AG09309 (cell line): ENCODE measurements at places on chromosomes 4 and X.
A peak's percentile ranks its signal among the peaks of the same experiment; 100 is the strongest.

GRCh38 chrX:86148024-86148511, at the start of gene DACH2:
TSS of gene DACH2 (plus strand) at chrX:86148451.
- no peak for DNase-seq

- no peak for DNase-seq
Measured at GRCh38 chrX:23898412-23898959, 9.3 kb downstream of the APOO start.

- no peak for DNase-seq
Measured at GRCh38 chr4:144494280-144494679, 151.7 kb upstream of the HHIP start.

GRCh38 chr4:74278490-74278889, 29.8 kb upstream of the EPGN start:
- no peak for DNase-seq

DNA sequence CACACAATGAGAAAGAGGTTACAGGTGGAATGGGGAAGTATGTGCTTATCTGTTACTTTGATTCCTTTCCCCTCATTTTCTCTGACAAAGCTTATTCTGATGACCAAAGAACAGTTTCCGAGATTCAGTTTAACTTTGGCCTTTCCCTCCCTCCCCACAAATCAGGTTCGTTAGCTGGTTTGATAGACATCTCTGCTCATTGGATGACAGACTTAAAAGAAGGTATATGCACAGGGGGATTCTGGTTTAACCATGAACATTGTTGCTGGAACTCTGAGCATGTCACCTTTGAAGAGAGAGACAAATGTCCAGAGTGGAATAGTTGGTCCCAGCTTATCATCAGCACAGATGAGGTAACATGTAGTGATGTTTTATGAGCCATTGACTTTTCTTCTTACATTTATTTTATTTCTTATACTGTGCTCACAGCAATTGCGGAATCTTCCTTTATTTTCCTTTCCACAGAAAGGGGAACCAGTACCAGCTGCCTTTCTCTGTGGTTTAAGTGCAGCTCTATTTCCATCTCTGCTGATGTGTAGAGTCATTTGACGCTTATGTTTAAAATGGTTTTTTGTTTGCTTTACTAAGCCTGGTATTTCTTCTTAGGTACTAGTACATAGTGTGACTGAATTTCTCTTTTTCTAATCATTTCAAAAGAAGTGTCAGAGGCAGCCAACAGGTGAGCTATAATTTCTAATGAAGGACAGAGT, 125.0 kb downstream of the AKAP4 start:
- no peak for DNase-seq

DNA sequence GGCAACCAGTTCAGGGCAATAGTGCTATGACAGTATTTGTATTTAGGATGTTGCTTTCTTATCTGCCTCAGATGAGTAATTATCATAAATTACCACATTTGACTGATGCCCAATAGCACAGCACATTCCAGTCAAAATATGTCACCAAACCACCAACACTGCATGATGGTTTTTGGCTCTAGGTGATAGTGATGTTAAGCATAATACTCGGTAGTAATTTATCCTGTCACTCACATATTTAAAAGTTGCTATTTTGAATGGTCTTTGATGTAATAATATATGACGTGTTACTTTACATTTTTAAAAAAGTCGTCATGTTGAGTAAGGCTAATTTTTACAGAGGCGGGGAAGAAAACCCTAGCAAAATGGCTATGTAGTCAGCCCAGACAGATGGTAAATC, 42.5 kb downstream of the UNC5C start:
- no peak for DNase-seq

DNA sequence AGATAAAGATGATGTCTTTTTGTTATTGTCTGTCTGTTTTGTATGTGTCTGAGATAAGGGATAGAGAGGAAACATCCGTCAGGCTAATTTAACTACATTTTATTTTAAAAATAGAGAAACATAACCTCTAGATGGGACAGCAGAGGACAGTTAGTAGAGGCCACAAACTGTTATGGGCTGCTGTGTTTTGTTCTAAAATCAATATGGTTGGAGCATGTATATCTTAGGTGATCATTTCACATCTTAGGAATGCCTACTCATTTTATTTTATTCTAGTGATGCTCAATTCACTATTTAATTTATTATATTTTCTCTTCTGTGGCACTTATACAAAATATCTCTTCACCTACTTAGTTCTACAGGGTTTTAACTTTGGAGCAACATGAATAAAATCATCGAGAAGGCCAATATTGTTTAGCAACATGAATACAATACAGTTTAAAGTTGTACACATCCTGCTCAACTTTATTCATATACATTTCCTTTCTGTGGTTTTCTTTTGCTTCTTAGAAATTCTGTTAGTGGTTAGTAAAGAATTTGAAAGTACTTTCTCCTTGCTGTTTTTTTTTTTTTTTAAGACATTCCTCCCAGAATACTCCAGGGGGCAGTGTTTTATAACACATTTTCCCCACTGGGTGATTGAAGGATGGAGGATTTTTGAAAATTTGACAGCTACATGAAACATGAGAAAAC, 392.9 kb downstream of the UNC5C start:
- DNase-seq: peak; percentile 13

DNA sequence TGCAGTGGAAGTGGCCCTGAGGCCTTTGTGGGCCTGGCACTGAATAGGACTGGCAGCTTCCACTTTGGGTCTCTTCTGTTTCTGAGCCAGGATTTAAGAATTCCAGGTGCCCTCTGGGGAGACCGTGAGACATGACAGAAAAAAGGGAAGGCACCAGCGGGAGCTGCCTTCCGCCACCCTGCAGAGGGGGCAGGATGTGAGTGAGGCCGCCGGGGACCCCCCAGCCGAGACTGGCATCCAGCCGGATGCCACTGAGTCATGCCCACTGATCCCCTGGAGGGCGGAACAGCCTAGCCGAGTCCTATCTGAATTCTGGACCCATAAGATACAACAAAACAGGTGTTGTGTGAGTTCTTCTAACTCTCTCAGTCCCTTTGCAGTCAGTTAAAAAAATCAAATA, 41.3 kb downstream of the C4orf50 start:
- no peak for DNase-seq

DNA sequence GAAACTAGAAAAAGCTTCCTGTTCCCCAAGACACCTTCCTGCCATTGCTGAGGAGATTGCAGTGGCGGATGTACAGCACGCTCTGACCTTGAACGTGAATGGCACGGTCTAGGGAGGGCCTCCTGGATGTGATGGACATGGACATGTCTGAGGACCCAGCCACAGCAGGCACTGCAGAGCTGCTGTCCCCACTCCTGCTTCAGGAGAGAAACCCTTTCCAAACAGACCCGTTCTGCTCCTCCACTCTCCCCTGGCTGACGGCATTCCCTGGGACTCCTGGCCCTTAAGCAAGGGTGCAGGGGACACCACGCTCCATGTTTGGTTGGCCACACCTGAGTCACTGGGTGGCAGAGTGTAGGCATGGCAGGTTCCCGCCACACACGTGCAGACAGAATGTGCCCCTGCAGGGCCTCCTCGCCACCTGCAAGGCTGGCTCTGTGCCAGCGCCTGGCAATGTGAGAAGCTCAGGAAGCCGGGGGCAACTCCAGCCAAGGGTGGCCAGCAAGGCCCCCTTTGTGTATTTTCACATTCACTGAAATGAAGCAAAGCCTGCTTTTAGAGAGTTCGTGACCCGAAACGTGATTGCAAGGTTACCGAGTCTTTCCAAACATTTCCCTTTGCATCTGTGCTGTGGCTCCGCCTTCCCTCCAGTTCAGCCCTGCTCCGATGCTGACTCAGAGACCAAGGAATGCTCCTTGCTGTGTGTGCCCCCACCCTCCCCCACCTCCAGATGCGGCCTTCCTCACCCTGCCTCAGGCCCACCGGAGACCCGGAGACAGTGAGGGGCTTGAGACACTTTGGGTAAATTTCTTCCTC, 46.1 kb downstream of the HTRA3 start:
- DNase-seq: peak; percentile 39

- peak; percentile 80 for DNase-seq
Measured at GRCh38 chr4:72971572-72971971, 97.9 kb downstream of the COX18 start.
